CD4-positive, alpha-beta T cell treated with Interleukin-12 subunit alpha and Interleukin-12 subunit beta, for 1 hour (primary cell): ENCODE measurements at places on chromosomes 5 and 9.

GRCh38 chr5:109394806-109395205 is 15.0 kb downstream of the PJA2 start:
- DNase-seq = no peak

DNA sequence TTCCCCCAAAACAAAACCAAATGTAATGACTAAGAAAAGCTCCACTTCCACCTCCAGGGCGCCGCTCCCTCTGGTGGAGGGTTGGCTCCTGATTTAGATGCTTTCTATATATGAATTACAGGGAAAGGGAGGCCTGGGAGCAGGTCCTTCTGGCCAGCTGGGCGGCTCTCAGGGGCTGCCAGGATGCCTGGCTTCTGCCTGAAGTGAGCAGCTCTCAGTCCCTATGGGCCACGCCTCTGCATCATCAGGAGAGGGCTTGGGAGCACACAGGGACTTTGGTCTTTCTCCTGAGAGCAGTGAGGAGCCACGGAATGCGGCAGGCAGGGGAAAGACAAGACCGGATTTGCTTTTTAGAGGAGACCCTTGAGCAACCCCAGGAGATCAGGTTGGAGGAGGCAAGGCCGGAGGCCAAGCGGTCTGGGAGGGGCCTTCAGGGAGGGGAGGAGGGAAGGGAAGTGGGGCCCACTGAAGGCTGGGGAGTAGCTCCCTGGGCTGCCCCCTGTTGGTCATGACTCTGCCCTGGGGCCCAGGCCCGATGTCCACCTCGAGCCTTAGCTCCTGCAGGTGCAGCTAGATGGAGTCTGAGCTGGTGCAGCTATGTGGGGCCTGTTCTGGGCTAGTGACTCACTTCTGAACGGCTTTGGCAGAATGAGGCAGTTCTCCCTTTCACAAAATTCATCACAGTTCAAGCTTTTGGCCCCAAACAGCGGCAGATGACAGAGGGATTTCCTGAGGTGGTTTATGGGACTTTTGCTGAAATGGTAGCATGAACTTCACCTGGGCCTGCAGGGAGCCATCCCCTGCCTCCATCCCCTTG is 11.3 kb upstream of the GRHPR start:
- no peak for DNase-seq

DNA sequence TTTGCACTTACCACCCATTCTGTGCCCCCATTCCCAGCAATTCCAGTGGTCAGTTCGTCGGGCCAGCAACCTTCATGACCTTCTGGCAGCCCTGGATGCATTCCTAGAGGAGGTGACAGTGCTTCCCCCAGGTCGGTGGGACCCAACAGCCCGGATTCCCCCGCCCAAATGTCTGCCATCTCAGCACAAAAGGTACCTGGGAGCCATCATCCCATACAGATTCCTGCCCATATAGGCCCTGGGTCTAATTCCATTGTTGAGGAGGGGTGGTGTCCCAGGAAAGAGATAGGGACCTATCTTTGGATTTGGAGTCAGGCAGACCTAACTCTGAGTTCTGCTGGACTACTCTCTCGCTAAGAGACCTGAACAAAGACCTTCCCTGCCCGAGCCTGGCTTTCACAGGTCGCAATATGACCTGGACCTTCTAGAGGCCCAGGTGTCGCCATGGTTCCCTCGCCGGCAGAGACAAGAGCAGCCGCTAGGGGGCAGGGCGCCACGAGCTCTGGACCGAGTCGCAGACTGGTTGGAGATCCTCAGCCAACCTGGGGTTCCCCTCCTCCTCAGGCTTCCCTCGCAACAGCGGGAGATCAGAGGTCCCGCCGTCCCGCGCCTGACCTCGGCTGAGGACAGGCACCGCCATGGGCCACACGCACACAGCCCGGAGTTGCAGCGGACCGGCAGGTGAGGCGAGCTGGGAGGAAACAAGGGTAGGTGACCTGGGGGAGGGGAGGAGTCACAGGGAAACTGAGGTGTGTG is 3.1 kb downstream of the SLC4A9 start:
- peak; percentile 85 for DNase-seq

GRCh38 chr5:17359451-17360011 is 138.5 kb upstream of the TAF11L2 start:
- no peak for DNase-seq

- DNase-seq = no peak
Measured at GRCh38 chr5:97580746-97581145, 397.7 kb upstream of the RIOK2 start.

- no peak for DNase-seq
Measured at GRCh38 chr9:127008076-127008475, 93.5 kb downstream of the RALGPS1 start.

- no peak for DNase-seq
Measured at GRCh38 chr5:141889282-141889871, 11.2 kb upstream of the PCDH1 start.

- no peak for DNase-seq
Measured at GRCh38 chr5:116372931-116373597, 201.6 kb downstream of the SEMA6A start.

DNA sequence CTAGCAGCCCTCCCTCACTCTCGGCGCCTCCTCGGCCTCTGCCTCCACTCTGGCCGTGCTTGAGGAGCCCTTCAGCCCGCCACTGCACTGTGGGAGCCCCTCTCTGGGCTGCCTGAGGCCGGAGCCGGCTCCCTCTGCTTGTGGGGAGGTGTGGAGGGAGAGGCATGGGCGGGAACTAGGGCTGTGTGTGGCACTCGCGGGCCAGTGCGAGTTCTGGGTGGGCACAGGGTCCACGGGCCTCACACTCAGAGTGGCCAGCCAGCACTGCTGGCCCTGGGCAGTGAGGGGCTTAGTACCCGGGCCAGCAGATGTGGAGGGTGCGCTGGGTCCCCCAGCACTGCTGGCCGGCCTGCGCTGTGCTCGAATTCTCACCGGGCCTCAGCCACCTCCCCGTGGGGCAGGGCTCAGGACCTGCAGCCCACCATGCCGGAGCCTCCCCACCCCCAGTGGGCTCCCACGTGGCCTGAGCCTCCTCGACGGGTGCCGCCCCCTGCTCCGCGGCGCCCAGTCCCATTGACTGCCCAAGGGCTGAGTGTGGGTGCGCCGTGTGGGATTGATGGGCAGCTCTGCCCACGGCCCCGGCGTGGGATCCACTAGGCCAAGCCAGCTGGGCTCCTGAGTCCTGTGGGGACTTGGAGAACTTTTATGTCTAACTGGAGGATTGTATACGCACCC is 30.4 kb upstream of the FCHO2 start:
- no peak for DNase-seq

- no peak for DNase-seq
Measured at GRCh38 chr5:170423692-170424091, 34.5 kb upstream of the KCNMB1 start.

- no peak for DNase-seq
Measured at GRCh38 chr5:135864503-135865435, 30.3 kb downstream of the SLC25A48 start.

- DNase-seq = no peak
Measured at GRCh38 chr5:89106480-89106879, 223.5 kb upstream of the MEF2C start.

DNA sequence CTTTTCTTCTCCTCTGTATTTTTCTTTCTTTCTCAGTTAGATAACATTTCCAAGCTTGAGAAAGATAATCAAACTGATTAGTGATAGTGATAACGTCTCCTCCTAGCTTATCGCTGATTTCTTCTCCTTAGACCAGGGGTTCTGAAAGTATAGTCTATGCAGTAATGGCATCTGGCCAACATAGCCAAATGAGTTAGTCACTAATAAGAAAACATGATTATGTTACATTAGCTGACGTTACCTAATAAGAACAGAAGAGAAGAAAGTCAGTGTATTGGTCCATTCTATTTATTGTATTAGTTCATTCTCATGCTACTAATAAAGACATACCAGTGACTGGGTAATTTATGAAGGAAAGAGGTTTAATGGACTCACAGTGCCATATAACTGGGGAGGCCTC is 111.2 kb downstream of the STRBP start:
- DNase-seq = no peak

DNA sequence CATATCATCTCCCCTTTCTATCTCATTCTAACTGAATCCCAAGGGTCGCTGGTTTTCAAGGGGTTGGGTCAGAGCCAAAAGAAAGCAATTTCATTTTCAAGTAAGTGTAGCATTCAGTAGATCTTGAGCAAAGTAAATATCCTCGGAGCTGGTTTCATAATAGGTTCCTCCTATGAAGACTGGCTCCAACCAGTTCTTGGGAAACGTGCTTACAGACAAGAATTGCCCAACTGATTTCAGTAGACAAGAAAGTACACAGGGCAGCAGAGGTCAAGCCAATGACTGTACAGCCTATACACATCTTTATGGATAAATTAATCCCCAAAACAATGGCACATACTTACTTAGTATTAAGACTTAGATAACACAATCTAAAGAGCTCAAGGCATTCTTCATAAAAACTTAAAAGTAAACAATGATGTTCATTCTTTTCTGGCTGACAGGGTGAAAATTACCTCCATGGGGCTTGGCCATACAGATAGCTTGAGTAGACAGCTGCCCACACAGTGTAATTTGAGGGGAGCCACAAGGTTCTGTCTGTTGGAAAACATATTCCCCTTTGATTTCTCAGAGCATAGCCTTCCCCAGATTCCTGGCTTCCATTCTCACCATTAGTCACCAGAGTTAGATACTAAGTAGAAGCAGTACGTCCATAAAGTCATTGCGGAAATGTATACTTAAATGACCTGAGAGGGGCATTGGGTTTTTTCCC is 163.9 kb downstream of the ARRDC3 start:
- DNase-seq = no peak

DNA sequence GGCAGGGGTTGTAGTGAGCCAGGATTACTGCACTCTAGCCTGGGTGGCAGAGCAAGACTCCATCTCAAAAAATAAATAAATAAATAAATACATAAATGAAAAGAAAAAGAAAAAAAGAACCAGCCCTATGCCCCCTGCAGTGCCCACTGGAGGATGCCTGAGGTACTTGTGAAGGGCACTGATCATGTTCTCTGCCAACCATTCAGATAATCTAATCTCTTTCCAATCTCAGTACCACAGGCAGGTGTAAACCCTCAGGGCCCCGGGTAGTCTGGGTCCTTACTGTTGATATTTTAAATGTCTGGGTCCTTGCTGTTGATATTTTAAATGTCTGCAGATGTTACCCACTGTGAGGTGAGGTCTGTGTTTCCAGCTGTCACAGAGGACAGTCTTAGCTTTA is 321.8 kb upstream of the ADCY2 start:
- DNase-seq = no peak

DNA sequence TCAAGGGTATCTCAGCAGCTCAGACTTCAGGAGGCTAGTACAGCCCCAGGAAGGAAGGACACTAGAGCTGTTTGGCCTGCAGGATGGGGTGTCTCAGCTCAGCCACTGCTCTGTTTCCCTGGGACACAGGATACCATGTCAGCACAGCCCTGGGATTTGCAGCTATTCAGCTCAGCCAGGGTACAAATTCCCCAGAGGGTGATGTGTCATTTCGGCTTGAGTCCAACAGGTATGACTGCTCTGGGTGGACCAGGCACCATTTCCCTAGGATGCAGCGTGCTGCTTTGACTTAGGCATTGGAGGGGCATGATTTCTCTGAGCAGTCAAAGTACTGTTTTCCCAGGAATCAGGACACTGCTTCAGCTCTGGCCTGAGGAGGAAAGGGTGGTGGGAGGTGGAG is 130.1 kb downstream of the ARSB start:
- DNase-seq = no peak

DNA sequence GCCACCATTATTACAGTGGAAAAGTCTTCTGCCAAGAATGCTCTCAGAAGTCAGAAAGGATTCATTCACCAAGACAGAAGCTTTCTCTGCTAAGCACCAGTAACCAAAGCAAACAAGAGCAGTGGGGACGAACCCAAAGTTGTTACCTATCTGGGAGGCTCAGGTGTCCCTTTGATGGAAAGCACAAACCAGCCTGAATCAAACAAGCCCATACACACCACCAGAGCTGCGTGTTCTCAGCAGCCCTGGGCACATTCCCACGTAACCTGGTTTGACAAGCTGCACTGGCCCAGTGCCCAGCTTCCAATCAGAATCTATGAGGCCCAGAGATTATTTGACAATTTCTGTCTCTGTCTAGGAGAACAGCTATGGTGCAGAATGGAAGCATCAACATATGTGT is 252.6 kb downstream of the ACTL7B start:
- no peak for DNase-seq

DNA sequence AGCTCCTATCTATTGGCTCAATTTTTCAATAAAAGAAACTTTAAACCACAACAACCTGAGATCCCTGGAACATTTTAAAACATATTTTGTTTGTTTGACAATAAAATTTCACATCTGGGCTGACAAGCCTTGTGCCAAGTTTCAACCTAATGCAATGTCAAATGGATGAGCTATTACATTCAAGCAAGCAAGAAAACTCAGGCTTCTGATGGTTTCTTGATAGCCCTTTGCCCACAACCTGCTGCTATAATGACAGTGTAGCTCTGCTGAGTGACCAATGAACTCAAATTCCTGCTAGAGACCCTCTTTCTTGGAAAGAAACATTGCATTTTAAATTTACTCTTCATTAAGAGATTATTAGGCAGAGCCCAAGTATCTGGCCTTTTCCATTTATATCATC is 472.9 kb downstream of the ARHGEF28 start:
- no peak for DNase-seq

- no peak for DNase-seq
Measured at GRCh38 chr5:66558560-66558959, 37.6 kb upstream of the MAST4 start.

DNA sequence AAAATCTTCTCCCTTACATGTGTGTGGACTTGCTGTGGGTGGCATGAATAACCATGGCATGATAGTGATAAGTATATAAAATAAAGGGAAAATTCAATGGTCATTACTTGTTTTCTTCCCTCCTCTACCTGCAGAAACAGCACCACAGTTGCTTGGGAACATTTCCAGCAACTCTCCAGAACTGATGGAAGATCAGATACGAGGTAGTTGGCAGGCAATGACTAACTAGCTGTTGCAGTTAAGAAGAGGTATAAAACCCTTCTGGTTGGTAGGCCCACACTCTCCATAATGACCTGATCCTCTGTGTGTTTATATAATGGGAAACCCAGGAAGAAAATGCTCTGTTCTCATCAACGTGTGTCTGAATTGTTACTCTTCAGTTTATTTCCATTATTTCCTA is 185.9 kb downstream of the SYK start:
- DNase-seq = no peak

GRCh38 chr5:102869230-102869629 is 114.1 kb downstream of the PAM start:
- DNase-seq = no peak

- DNase-seq = peak; percentile 61
Measured at GRCh38 chr5:82351754-82352145, 73.6 kb upstream of the RPS23 start.

DNA sequence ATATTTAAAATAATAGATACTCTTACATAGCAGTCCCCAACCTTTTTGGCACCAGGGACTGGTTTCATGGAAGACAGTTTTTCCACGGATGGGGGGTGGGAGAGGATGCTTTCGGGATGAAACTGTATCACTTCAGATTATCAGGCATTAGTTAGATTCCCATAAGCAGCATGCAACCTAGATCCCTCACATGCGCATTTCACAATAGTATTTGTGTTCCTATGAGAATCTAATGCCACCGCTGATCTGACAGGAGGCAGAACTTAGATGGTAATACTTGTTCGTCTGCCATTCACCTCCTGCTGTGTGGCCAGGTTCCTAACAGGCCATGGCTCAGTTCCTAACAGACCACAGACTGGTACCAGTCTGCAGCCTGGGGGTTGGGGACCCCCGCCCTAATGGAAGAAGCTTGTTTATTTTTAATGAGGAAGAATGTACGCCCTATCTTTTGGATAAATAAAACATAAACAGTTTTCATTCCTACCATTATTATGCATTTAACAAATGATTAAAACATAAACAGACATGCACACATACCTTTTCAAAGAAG is 187.7 kb downstream of the ZSWIM6 start:
- no peak for DNase-seq

- no peak for DNase-seq
Measured at GRCh38 chr5:169335806-169336205, 34.9 kb upstream of the SLIT3 start.

GRCh38 chr5:104345222-104346016 is 782.8 kb upstream of the NUDT12 start:
- DNase-seq = no peak
